Effector CD4-positive, alpha-beta T cell (primary cell): ENCODE measurements at places on chromosomes 7 and 10.

DNA sequence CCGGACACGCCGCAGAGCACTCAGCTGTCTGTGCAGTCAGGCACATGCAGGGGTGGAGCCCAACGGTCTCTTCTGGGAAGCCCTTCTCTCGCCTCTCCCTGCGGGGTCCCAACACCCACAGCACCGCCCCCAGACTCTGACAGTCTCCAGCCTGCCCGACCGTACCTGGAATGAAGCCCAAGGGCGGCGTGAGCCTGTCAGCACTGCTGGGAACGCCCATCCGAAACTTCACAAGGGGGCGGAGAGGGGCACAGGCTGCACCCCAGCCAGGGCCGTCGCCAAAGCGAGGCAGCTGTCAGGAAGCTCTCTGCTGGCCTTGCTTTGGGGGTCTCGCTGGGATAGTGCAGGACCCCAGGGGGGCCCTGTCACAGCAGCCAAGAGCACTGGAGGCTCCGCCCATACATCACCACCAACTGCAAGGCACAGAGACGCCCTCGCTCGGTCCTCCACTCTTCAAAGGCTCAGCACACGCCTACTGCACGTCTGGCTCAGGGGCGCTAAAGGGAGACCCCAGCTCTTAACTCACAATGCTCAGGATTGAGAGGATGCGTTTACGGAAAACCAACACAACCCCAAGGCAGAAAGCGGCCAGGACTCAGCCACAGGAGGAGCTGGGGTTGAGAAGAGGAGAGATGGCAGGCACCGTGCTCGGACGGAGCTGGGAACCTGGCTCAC is 30.9 kb downstream of the MAD1L1 start:
- DNase-seq = no peak

- no peak for DNase-seq
Measured at GRCh38 chr10:97531401-97531986, 32.8 kb downstream of the UBTD1 start.

DNA sequence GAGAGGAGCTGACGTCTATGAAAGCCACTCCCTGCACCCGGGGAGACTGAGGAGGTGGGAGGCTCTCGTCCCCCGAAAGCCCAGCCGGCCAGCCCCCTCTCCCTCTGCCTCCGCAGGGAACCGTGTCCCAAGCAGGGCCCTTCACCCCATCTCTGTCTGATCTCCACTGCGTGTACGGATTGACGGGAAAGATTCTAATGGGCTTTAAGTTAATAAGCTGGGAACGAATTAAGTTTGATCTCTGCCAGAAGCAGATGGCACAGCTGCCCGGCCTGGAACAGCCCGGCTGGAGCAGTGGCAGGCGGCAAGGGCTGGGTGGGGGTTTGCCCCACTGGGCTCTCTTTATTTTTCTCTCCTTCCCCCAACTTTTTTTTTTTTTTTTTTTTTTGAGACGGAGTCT is 6.1 kb upstream of the SLC29A4 start:
- DNase-seq = no peak

DNA sequence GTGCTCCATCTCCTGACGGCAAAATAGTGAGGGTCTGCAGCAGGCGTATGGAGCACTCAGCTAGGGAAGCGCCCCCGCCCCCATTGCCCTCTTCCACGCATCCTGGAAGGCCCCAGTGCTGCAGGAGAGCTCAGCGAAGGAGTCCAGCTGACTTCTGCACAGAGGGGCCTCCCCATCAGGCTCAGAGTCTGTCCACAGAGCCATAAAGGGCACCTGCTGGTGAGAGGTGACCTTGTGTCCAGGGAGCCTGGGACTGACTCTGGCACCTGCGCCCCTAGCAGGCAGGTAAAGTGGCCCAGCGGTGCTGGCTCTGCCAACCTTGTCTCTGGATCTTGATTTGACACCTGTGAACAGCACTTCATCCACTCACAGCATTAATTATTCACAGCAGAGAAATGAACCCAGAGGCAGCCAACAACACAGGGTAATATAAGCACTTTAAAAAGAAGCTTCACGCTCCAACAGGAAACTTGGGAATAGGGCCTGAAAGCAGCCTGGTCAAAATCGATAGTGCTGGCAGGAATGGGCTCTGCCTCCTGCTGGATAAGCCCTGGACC is 59.6 kb downstream of the VOPP1 start:
- no peak for DNase-seq

GRCh38 chr7:95687759-95688343 is 84.5 kb upstream of the DYNC1I1 start:
- no peak for DNase-seq

GRCh38 chr7:19304086-19304485 is 158.9 kb upstream of the FERD3L start:
- no peak for DNase-seq

DNA sequence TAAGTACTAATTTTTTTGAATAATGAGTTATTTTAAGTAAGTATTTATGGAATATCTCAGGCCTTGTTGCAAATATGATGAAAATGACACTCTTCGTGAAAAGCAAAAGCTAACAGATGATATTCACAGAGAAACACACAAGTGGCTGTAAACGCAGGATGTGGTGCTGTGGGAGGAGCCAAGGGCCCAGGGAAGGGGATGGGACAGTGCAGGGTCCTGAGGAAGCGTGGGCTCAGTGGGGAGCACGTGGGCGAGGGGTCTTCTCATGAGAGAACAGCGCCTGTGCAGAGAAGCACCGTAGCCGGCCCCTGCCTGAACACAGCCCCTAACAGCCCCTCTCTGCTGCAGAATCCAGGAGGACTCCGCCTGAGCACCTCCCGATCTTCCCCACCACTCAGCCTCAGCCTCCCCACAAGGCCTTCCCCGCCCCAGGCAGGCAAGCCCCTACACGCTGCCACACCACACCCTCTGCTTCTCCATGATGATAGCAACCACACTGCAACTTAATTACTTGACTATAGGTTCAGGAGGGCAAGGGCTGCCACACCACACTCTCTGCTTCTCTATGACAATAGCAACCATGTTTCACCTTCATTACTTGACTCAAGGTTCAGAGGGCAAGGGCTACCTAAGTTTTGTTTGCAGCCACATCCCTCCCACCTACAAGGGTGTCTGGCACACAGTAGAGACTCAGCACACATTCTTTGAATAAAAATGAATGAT is 152.6 kb upstream of the RNF32 start:
- no peak for DNase-seq

DNA sequence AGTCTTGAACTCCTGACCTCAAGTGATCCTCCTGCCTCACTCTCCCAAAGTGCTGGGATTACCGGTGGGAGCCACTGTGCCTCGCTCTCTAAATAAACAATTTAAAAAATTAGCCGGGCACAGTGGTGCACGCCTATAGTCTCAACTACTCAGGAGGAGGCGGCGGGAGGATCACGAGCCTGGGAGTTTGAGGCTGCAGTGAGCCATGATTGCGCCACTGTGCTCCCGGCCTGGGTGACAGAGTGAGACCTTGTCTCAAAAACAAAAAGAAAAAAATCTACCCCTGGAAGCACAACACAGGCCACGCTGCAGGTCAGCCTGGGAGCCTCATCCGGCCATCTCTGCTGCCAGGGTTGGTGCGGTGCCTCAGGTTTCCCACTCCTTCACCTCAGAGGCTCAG is 3.8 kb upstream of the EIF3B start:
- no peak for DNase-seq

- no peak for DNase-seq
Measured at GRCh38 chr7:108409146-108409545, 47.1 kb downstream of the NRCAM start.

GRCh38 chr7:7773334-7774309 is 55.2 kb upstream of the RPA3 start:
- DNase-seq = no peak

- peak; percentile 64 for DNase-seq
Measured at GRCh38 chr7:129271500-129272355, 46.9 kb downstream of the AHCYL2 start.

- DNase-seq = no peak
Measured at GRCh38 chr10:5424751-5425150, 12.4 kb downstream of the NET1 start.

DNA sequence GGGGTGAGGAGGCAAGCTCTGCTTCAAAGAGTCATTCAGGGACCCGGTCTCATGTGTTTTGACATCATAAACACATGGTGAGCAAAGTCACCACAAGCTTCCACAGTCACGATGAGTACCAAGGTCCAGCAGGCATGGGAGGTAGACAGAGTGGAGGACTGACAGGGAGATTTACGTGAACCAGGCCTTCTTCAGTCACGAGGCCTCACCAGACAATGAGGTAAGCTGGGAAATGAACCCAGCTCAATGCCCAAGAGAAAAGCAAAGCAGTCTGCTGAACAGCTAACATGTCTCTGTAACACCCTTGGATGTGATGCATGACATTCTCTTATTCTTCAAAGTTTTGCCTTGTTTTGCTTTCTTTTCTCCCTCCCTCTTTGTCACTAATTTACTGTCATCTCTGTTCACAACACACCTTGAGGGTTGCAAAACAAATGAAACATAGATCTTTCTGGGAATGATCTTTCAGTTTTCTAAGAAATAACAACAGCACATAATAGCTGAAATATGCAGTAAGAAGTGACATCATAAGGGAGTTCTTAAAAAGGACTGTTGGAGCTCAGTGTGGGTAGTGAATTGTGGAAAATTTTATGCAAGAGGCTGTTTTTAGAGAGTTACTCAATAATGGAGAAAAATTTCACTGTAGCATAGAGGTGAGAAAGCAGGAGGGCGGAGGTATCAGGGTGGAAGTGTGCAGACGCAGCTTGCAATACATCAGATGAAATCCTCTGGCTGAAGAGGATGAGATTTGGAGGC is 9.0 kb downstream of the PPP1R17 start:
- DNase-seq = no peak

GRCh38 chr7:24444666-24445440 is 128.4 kb upstream of the PALS2 start:
- no peak for DNase-seq

DNA sequence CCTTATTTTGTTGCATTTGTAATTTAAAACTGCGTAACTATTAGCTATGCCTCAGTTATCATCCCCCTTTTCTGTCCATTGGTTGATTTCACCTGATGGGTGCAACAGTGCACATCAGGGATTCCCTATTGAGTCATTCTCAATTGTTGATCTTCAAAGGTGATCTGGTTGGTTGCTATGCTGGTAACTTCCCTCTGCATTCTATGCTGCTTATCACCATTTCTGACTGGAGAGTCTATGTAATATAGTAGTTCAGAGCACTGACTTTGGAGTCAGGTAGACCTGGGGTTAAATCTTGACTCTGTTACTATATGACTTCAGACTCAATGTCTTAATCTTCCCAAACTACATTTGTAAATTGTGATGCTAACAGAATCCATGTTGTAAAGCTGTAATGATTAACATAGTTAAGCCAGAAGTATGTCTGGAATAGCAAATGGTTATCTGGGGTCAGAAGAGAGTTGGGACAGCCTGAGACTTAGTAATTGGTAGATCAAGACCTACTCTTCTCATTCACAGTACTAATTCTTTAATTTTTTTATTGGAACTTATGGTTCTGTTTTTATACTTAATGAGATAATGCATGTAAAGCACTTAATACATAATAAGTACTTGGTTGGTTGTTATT is 38.1 kb downstream of the EXOC6 start:
- no peak for DNase-seq

DNA sequence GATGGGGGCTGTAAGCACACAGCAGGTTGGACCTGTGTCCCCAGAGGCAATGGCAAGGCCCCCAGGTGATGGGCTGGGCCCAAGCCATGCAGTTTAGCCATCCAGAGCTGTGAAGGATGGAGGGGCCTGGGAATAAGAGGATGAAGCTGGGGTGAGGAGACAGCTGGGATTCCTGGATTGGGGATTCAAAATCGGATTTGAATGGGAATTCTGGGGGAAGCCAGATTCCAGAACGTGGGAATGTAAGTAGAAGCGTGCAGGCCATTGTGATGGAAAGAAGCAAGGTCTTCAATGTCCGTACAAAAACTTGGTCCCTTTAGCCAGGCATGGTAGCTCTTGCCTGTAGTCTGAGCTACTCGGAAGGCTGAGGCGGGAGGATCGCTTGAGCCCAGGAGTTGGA is 9.8 kb downstream of the SH2B2 start:
- DNase-seq = no peak

DNA sequence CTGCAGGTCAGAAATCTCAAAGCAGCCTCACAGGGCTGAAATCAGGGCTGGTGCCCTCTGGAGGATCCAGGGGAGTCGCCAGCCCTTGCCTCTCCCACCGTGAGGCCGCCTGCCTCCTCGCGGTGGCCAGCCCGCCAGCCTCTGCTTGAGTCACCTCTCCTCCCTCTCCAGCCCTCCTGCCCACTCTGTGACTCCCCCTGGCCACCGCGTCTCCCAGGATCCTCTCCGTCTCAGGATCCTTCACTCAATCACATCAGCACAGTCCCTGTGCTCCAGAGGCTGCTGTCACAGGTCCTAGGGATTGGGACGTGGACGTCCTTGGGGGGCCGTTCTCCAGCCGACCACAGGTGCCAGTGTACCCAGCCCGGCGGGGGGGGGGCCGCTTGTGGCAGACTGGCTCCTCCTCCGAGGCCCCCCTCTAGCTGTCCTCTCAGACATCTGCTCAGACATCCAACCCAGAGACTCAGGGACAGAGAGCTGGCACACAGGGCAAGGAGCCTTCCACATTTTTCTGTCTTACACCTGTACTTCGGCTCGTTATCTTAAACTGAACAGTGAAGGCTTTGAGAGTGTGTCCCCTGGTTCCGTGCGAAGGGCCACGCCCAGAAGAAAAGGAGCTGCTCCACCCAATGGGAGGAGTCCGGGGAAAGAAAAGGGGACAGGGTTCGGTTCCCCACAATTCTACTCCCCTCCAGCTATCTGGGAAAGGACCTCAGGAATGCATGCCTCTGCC is 9.4 kb upstream of the PPP2R2D start:
- no peak for DNase-seq

GRCh38 chr7:122616951-122617350 is 82.0 kb downstream of the RNF133 start:
- no peak for DNase-seq

- no peak for DNase-seq
Measured at GRCh38 chr7:32658467-32658869, 163.2 kb downstream of the AVL9 start.

- DNase-seq = peak; percentile 25
Measured at GRCh38 chr7:78039790-78040776, 241.5 kb downstream of the PHTF2 start.

GRCh38 chr7:157487046-157487770 is 150.4 kb downstream of the DNAJB6 start:
- no peak for DNase-seq

- no peak for DNase-seq
Measured at GRCh38 chr10:110651044-110651958, 7.2 kb downstream of the RBM20 start.

DNA sequence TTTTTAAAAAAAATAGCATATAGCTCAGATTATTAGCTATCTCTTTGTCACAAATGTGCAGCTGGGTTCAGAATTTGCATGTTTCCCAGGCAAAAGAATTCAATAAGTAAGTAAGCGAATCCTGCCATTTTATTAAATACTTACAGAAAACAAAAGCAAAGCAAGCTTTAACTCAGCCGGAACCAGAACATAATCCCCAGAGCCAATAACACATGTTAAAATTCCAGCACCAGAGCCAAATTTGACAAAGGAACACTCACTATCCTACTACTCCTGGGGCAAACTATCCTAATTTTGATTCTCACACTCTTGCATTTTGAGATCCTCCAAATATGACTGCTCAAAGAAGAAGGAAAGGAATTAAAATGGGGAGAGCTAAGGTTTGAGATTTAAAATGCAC is 32.6 kb downstream of the LRRTM3 start:
- DNase-seq = no peak
